Stimulated activated CD4-positive, alpha-beta T cell treated with anti-CD3 and anti-CD28 coated beads, Interleukin-4, amount 100 ng/mL, for 48 hours (primary cell): ENCODE measurements at places on chromosomes 3 and 15.

GRCh38 chr15:53106505-53107286, 316.6 kb upstream of the ONECUT1 start:
- no peak for DNase-seq

DNA sequence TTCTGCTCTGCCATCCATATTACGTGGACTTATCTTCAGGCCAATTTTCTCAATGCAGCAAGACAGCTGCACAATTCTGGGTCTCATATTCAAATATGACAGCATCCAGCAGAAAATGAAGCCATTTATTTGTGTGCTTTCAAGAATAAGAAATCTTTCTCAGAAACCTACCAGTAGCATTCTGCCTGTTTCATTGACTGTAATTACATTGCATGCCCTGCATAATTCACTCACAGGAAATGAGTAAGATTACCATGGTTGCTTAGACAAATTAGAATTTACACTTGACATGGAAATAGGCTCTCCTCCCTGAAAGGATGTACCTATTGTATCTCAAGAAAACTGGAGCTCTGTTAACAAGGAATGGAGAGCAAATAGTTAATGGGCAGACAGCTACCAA, 346.6 kb upstream of the DCBLD2 start:
- DNase-seq, result no peak

GRCh38 chr3:10242182-10243065, 5.8 kb upstream of the TATDN2 start:
- DNase-seq, result peak; percentile 68

DNA sequence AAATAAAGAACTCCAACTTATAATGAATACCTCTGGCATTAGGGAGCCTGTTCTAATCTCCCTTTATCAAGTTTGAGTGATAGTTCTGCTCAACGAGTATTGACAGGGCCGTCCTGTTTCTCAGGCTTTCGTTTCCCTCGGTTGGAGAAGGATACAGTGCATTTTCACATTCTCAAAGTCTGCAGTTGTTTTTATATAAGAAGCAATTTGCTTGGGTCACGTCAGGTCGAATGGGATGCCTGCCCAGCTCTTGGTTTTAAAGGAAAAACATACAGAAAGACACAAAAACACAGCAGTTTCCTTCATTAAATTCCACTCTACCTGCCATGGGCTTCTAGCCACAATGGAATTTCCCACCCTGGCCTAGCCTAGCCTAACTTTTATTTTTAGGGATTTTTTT, 366.3 kb downstream of the TIGIT start:
- DNase-seq, result no peak

GRCh38 chr3:188589071-188589470, 435.1 kb downstream of the LPP start:
- DNase-seq, result no peak

- DNase-seq, result no peak
Measured at GRCh38 chr15:93231261-93231925, 142.4 kb upstream of the RGMA start.

GRCh38 chr3:144816323-144816722, 844.7 kb downstream of the DIPK2A start:
- no peak for DNase-seq

GRCh38 chr15:41606997-41607396, 48.0 kb downstream of the TYRO3 start:
- no peak for DNase-seq

GRCh38 chr3:53830944-53831343, 15.3 kb downstream of the CHDH start:
- DNase-seq, result no peak

DNA sequence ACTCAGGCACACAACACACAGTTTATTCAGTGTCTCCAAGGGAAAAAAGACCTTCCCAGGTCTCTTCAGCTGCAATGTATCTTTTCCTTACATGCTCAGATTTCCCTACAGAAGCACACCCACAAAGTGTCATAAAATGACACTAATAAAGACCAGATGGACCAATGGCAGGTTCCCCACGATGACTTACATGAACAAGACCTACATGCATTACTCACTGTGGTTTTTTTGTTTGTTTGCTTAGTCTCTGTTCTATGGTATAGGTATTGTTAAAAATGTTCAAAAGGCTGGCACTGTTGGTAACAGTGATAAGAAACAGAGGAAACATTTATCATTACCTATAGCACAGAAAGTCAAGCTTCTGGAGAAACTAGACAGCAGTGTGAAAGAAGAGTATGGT, 318.2 kb upstream of the TMCO5A start:
- DNase-seq, result no peak

DNA sequence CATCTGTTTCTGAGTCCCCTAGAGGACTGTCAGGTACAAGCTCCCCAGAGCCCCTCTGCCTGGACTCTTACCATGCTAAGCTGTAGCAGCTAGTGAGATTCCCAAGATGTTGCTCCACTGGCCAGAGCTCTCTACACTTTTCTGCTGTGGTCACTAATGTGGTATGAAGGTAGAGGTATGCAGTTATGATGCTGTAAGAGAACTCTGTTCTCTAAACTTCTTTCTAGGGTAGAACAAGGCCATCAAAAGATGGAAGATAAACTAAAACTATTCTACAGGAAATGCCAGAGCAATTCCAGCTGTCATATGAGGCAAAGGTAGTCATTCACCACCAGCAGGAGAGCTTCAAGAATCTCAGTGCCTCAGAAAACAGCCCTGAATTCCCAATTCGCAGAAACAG, 517.4 kb upstream of the ARRDC4 start:
- no peak for DNase-seq

DNA sequence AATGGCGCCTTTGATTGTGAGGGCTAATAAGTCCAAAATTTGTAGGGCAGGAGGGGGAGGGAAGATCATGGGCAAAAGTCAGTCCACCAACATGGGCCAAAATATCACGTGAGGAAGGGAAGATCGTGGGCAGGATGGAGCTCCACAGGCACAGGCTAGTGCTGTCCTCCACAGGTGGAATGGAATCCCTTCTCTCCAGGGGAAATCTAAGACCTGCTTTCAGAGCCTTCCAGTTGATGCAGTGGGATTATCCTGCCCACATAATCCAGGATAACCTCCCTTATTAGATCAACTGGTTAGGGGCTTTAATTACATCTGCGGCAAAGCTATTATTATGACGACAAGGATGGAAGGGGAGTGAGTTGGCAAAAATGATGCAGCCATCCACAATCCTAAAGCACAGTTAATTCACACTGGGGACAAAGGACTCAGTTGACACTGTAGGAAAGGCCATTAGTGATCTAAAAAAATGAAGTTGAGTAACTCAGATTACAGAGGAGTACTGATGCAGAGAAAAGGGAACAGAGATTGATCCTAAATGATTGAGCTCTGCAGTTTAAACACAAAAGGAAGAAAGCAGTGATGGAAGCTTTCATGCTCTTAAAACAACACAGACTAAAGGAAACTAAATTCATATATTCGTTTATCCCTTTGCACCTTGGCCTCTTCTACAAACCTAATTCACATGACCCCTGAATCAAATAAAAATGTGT, 159.8 kb downstream of the AKAP13 start:
- no peak for DNase-seq

DNA sequence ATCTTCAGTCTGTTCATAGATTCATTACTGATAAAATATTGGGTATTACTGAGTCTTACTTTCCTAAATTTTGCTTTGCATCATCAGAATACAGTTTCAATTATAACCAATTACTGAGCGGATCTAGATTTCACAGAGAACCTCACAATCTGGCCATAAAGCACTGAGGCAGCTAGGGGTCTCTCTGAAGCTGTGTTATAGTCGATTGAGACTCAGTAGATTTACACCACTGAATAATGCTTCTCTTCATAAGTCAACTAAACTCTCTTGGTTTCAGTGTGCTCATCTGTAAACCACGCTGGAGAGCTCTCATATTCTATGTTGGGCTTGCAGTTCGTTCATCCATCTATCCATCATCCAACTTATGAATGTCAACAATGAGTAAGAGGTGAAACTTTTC, 180.6 kb downstream of the GREM1 start:
- DNase-seq, result no peak

DNA sequence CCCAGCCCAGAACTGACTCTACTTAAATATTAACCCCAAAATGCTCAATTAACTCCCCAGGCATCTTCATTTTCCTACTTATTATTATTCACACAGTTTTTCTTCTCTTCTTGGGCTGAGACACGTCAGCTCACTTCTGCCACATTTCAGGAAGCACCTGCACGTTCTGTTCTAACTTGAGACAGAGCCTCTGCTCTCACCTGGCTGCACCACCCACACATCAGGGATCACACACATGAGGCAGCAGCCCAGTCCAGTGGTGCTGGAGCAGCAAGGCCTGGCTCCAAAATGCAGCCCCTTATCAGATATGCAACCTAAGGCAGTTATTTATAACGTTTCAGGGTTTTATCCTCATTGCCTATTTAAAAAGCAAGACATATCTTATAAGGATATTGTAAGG, 127.5 kb downstream of the OSBPL10 start:
- DNase-seq, result no peak

DNA sequence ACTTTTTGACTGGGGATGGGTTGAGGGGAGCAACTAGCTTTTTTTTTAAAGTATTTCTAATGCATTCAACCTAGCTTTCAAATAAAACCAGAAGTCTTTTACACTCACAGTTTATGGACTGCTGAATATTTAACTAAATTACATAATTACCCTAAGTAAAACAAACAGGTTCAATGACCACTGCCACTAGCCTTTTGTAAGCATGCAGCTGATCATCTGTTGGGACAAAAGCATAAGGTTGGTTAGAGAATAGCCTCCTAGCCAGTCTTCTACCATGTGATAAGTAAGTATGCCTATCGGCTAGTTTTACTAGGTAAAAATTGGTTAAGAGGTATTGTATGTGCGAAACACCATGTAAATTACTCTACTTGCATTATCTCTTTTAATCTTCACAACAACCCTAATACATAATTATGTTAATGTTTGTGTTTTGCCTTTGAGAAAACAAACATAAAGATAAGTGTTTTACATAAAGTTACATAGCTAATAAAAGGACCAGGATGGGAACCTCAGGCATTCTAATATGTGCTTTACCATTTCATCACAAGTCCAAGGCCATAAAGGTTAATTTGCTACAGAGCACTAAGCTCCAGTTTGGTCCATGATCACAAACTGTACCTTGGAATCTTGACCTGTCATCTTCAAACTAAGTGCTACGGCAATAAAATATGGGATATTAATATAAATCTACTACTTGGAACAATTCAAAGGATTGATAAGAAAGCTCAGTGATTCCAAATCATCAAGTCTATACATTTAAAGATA, 13.2 kb downstream of the PFN2 start:
- no peak for DNase-seq

GRCh38 chr3:72317491-72317890, 530.8 kb downstream of the SHQ1 start:
- DNase-seq, result no peak

- DNase-seq, result no peak
Measured at GRCh38 chr15:77696871-77697270, 64.2 kb upstream of the LINGO1 start.

GRCh38 chr15:36398212-36398611, 181.2 kb upstream of the CDIN1 start:
- no peak for DNase-seq

- no peak for DNase-seq
Measured at GRCh38 chr15:62618432-62618831, 424.1 kb upstream of the TPM1 start.

DNA sequence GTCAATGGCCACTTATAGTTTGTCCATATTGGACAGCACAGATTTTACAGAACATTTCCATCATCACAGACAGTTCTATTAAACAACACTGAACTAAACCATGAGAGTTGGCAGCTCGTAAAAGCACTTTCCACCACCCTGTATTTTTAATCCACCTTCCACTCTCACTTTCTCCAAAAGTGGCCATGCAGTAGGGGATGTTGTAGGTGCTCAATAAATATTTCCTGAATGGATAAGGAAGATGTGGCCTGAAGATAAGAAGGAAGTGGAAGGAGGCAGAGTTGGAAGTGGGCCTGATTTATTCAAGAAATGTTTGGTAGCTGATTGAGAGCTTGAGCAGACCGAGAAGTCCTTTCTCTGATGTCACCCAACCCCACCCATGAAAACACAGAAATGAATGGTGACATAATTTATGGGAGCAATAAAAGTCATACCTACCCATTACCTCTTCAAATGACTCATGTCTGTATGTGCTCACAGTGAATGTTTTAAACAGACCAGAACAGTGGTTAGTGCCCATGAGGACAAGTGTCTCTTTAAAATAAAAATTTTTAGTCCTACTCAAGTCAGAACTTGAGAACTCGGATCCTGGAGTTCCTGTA, 39.6 kb upstream of the CTNNB1 start:
- no peak for DNase-seq

DNA sequence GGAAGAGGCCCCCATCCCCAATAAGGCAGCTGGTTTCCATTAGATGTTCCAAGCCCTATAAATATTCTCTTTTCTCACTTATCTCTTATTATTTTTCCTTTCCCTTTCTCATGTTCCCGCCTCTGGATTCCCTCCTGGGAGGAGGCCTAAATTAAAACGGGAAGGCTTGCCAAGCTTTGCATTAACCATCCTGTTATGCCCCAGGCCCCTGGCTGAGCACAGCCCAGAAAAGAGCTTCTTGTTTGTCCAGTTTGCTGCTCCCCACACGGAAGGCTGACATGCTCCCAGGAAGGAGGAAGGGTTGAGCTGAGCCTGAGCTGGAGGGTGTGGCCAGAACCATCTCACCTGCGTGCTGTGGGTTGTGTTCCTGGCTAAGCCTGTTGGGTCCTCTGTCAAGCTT, 63.1 kb upstream of the BOC start:
- no peak for DNase-seq

GRCh38 chr15:70504299-70504951, 258.9 kb downstream of the UACA start:
- DNase-seq, result peak; percentile 58

GRCh38 chr3:8660175-8661118, 15.8 kb upstream of the SSUH2 start:
- DNase-seq, result no peak

- DNase-seq, result no peak
Measured at GRCh38 chr3:48962939-48963338, 27.1 kb upstream of the P4HTM start.

- no peak for DNase-seq
Measured at GRCh38 chr3:53478166-53478830, 16.1 kb upstream of the CACNA1D start.

DNA sequence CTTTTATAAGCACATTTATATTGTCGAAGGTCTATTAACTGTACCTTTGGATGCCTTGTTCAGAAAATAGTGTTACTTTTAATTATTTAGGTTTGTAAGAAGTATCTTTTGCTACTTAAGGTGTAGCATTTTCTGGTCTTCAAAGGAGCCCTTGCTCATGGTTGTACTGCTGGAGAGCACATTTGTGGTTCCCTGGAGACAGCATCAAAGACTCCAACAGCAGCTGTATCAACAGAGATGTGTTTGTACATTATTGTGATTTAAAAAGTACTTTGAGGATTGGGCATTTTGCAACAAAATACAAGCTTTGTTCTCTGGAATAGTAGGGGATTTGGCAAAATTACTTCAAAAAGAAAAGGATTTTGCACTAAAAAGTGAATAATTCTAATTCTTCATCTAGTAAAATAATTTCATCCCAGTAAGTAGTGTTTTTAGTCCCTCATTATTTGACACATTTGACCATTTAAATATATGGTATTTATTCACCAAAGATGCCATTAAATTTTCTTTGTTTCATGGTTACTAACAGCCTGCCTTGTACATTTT, 16.5 kb downstream of the TBC1D23 start:
- DNase-seq, result no peak
